ENCODE measurements at places on chromosomes 2 and 18.

DNA sequence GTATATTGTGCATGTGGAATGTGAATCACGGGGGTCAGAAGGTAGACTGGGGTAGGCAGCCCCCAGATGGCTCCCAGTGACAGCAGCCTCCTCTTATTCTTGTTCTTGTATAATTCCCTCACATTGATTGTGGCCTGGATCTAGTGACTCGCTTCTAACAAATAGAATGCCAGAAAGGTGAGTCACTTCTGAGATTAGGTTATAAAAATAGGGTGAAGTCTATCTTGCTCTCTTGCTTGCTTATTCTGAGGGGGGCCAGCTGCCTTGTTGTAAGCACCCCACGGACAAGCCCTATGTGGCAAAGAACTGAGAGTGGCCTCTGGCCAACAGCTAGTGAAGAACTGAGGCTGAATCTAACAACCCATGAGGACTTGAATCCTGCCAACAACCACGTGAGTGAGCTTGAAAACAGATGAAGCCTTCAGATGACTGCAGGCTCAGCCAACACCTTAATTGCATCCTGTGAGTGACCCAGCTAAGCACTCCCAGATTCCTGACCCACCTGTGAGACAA lies 15.6 kb upstream of the RMND5A start:
- no peak for DNase-seq

DNA sequence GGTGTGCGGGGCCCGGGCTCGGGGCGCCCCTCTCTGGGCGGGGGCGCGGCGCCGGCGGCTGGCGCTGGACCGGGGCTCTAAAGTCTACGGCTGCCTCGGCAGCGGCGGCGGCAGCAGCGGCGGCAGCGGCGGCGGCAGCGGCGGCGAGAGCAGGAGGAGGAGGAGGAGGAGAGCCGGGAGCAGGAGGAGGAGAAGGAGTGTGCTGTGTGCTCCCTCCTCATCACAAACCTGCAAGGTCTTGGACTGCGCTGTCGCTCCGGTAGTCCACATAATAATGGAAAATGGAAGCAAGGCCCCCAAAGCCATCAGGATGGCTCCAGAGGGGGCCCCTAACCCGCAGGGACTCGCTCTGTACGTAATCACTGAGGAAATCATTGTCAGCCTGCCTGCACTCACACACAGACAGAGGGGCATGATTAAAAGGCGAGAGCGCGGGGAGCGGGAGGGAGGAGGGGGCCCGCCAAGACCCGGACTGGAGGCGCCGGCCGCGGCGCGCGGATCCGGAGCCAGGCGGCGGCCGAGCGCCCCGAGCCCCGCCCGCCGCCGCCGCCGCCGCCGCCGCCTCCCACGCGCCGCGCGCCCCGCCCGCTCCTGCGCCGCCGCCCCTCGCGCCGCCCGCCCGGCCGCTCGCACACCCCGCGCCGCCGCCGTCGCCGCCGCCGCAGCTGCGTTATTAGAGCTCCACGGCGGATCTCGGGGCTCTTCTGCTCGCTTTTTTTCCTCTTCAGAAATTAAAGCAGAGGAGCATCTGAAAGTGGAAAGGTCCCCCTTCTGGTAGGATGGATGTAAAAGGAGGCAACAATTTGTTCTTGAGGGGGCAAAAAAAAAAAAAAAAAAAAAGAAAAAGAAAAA lies at the start of gene ZNF521:
Gene ZNF521 (minus strand): TSS at position 390 of the 852 bp plus-strand sequence. CDS start 1,220 bp downstream, outside the sequence.
- DNase-seq, result peak; percentile 59

- peak; percentile 80 for DNase-seq
Observed at GRCh38 chr18:13382366-13382953, 163.9 kb downstream of the LDLRAD4 start.

GRCh38 chr18:37853706-37854105 lies 288.1 kb upstream of the CELF4 start:
- DNase-seq, result no peak

- DNase-seq, result no peak
Observed at GRCh38 chr2:46548103-46548486, 68.7 kb downstream of the TMEM247 start.

Measured in T-helper 2 cell (primary cell).